ENCODE measurements at places on chromosomes 12 and 14.

DNA sequence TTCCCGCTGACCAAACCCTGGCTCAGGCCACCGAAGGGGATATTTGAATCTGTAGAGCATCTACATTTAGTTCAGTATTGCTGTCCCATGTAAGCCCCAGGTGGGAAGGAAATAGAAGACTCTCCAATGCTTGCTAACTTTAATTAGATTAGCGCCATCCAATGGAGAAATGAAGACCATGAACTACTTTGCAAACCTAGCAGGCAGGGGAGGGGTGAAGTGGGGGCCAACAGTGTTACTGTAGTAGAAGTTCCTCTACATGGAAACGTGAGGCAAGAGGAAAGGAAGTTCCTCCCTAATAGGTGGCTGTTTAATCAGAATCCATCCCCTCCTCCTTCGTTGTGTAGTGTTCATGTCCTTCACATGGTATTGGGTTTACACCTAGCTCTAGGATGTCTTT, 9.3 kb upstream of the DENND5B start:
- DNase-seq = peak; percentile 73

GRCh38 chr12:127785540-127785939, 481.4 kb upstream of the TMEM132C start:
- DNase-seq = no peak

DNA sequence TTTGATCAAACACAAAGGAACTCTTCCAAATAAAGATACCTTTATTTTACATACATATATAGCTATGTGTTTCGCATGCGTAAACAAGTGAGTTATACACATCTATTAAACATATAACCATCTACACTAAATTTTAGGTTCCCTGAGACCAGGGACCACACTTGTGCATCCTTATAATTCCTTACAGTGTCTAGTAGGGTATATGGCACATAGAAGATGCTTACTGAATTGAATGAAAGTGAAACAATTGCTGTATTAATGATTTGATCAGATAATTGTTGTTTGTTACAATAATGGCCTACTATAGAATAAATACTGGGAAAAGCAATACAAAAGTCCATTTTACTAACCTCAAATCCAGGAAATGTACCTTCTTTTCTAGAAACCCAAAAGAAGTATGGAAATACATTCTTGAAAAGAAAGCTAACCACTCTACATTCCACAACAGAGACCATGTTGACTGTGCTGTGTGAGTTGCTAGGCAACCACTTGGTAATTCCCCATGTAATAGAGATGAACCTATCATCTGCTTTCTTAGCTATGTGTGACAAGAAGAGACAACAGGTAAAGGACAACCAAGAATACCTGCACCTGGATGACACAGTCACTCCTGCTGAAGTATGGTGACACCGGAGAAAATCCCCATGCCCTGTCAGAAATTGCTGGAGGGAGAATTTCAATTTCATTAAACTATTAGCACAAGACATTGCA, 11.9 kb upstream of the CIPC start:
- DNase-seq = no peak

- no peak for DNase-seq
Observed at GRCh38 chr14:94165744-94166143, 8.4 kb upstream of the PPP4R4 start.

DNA sequence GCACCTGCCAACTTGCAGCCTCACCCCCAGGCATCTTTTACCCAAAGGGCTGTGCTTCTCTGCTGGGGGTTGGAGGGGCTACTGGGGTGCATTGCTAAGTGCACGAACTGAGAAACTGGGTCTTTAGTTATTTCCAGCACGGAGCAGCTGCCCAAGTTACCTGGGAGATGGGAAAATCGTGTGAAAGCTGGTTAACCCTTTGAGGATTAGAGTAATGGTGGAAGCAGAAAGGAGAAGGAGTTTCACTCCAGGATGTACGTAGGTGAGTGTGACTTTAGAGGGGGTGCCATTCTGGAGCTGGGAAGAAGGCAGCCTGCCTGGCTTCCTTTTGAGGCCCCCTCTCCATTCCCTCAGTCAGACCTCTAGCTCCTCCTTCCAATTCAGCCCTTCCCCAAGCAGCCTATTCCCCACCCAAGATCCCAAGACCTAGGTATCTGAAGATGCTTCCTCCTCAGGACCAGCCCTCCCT, 1.0 kb upstream of the ADCY6 start:
- no peak for DNase-seq

DNA sequence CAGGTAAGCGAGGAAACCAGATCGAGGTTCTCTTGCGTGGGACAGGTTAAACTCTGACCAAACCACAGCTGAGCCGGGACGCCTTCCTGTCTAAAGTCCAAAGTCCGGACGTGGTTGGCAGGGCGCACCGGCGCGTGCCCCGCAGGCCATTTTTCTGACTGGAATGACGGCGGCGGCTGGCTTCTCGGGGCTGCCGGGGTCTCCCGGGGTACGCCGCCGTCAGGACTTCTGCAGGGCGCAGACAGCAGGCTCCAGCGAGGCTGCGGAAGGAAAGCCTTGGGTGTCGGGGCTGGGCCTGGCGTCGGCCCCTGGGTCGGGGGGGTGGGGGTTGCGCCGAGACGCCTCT, 32.8 kb downstream of the MIA2 start:
- DNase-seq = peak; percentile 74

GRCh38 chr14:97270308-97270707, 473.1 kb downstream of the VRK1 start:
- DNase-seq = no peak

DNA sequence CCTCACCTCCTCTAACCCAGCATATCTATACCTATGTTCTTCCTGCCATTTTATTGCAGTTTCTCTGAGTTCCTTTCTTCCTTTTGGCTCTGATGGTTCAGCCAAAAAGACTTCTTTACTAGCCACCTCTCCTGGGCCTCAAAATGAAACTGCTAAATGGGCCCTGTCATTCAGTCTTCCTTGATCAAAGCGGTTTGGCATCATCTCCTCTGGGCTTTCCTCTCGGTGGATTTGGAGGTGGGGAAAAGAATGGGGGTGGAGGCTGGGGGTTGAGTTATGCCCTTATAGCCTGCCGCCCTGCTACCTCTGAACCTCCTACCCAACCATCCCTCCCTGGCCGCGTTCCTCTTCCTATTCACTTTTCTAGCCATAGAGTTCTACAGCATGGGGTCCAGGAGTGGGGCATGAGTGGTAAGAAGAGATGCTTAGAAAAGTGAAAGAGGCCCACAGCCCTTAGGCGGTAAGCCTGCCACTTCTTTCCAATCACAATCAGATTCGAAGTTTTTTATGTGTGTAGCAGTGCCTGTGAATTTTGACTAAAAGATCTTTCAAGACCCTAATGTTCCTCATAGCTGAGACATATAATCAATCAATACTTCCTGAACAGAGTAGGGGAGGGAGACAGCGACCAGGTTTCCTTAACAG, 2.5 kb downstream of the AJUBA start:
- DNase-seq = no peak

- no peak for DNase-seq
Observed at GRCh38 chr14:50308363-50308915, 3.6 kb downstream of the L2HGDH start.
